ENCODE measurements at places on chromosomes 3 and 15.

DNA sequence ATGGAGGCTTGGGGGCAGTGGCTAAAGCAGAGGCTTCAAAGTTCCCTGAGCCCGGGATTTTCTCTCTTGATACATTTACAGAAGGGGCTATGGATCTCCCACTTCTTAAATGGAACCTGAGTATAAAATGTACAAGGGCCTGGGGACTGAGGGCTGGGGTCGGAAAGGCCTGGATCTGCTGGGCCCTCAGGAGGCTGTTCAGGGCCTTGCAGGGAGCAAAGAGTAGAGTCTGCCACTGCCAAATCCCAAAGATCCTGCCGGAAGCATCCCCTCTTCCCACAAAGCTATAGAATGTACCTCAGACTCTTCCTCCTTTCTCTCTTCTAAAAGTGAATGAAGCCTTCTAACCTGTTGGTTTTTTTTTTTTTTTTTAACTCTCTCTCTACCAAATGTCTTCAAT lies 59.8 kb upstream of the ARHGEF3 start:
- DNase-seq, result no peak

GRCh38 chr3:108862865-108863798 lies 40.5 kb downstream of the TRAT1 start:
- no peak for DNase-seq

DNA sequence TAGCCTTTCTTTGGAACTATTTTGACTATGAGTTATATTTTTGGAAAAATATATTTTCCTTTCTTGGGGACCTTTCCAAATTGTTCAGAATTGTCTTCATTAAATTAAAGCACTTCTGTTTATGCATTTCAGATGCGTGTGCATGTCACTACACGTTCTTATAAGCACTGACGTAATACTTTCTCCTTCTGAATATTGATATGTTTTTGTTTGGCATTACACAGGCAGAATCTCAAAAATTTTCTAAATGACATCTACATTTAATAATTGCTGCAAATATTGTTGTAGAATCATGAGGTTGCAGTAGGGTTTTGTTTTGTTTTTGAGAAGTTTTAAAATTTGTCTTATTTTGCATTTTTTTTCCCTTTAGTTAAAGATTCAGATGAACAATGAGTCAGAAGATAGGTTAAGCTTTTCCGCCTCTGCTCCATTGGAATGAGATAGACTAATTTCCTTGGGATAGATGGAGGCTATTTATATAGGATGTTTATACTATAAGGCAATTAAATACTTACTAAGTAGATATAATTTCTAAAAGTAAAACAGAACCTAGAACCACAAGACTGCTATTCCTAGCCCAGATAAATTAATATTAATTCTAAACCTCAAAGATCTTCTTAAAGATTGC lies 110.8 kb downstream of the MBNL1 start:
- DNase-seq, result no peak

- DNase-seq, result no peak
These were observed 11.1 kb downstream of the PPM1M start for GRCh38 chr3:52256622-52257021.

- DNase-seq, result no peak
These were observed 144.9 kb downstream of the MEGF11 start for GRCh38 chr15:66108483-66109265.

DNA sequence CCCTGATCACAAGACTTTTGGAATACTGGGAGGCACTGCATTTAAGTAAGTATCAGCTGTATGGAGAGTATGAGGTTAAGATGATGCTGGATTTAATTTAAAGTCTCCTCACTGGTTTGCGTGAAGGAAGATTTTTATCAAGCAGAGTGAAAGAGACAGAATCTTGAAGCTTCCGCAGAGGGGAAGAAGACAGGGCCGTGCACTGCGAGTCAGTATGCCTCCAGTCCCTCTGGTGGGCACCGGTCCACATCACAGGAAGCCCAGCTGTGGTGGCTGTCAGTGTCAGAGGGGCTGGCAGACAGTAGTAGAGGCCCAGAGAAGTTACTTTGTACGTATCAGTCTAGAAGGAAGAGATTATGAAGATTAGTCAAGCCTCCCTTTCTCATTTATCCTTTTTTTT lies 379.0 kb upstream of the TPRG1 start:
- DNase-seq, result no peak

DNA sequence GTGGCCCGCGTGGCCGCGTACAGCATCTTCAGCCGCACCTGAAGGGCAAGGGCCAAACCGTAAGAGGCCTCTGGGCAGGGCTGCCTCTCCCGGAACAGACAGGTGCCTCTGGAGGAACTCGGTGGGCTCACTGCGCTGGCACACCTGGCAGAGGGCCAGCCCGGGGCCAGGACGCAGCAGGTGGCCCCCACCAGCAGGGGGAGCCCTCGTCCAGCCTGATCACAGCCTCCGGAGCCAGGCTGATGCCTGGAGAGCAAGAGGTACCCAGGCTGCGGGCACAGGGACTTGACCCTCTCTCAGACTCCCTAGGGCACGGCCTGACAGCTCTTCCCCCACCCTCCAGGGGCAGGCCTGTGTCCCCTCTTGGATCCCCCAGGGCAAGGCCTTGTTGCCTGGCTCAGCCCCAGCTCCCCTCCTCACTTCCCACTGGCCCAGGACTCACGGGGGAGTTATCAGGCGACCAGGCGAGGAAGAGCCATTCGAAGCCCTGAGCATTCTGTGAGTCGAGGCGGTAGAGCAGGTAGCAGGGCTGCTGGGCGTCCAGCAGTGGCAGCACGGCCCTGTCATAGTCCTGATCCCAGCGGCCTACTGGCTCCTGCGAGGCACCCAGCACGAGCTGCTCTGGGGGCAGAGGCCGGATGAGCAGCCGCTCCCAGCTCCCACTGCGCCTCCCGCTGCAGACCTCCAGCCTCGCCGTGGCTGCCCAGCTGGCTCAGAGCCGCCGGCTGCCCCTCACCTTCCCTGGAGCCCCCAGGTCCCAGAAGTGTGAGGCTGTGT lies 6.2 kb upstream of the TLR9 start:
- no peak for DNase-seq

DNA sequence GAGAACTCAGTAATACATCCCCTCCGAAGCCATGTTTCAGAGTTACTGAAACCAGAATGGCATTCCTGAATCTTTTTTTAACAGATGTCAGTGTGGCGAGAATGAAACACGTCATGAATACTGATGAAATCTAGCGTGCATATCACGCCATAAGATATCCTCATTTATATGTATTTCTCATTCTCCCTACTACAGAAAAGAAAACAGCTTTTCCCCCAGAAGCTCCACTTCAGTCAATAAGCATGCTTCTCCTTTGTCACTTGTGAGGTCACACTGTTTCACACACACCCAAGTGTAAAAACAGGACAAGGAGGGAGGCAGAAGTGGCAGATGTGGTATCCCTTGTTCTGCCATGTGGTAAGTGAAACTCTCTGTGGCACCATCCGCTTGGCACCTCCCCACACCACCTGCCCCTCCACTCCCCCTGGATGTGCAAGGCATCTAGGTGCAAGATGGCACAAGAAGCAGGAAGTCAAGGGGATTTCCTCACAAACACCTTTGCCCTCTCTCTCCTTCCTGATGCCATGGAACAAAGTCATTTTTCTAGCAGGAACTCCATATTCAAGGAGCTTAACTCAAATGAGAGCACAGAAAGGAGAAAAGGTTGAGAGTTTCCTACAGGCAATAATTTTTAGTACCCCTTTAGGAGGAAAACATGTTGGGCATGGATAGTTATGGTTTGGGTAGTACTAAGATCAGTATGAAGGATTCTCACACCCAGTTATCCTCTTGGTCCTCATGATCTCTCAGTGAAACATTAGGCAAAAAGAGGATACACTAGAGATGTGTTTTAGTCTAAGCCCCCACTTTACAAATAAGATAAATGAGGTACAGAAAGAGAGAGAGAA lies 47.5 kb upstream of the FRMD4B start:
- no peak for DNase-seq

DNA sequence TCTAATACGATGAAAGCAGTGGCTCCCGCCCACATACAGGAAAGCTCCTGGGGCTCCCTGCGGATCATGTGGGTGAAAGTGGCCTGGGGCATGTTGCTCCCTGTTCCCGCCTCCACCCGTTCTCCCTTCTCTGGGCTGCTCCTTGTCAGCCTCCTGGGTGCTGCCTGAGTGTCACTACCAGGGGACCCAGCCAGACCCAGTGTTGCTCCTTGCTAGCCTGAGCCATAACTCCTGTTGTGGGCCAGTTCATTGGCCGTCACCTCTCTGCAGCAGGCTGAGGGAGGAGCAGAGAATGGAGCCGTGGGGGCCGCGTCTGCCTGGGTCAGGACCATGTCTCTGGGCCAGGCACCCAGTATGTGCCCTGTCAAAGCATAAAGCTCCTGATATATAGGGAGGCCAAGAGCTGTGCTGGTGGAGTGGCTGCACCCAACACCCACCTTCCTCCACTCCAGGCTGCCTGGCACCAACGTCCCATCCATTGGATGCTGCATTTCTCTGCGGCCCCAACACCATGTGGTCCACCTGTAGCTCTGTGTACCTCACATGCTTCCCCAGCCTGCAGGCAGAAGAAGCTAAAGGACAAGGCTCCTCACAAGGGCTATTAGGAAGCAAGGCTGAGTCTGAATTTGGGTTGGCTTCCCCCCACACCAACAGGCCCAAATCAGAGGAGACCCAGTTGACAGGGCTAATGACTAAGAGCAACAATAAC lies 40.5 kb downstream of the KLF13 start:
- no peak for DNase-seq

GRCh38 chr15:54675241-54675640 lies 521.5 kb downstream of the RSL24D1 start:
- DNase-seq, result no peak

GRCh38 chr3:45462522-45463265 lies 74.3 kb downstream of the LARS2 start:
- DNase-seq, result no peak

DNA sequence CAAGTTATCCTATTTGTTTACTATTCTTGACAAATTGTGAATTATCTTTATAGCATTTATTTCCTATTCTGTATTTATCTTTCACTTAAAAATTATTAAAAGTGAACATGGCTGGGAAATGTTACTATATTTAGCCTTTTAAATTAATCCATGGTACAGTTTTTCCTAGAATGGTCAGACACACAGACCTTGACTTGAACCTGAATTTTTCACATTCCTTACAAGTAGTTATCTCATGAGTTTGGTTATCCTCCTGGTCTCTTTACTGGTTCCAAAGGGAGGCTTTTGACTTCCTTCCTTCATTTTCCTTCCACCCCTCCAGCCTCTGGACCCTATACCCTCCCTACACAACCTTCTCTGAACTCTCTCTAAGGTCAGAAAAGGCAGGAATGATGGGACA lies 280.6 kb downstream of the SATB1 start:
- no peak for DNase-seq

- DNase-seq, result peak; percentile 92
These were observed 194.3 kb downstream of the BCHE start for GRCh38 chr3:165642761-165643420.

- no peak for DNase-seq
These were observed 33.0 kb downstream of the CHDH start for GRCh38 chr3:53813229-53813628.

- no peak for DNase-seq
These were observed 49.6 kb downstream of the PCSK6 start for GRCh38 chr15:101439920-101440319.

DNA sequence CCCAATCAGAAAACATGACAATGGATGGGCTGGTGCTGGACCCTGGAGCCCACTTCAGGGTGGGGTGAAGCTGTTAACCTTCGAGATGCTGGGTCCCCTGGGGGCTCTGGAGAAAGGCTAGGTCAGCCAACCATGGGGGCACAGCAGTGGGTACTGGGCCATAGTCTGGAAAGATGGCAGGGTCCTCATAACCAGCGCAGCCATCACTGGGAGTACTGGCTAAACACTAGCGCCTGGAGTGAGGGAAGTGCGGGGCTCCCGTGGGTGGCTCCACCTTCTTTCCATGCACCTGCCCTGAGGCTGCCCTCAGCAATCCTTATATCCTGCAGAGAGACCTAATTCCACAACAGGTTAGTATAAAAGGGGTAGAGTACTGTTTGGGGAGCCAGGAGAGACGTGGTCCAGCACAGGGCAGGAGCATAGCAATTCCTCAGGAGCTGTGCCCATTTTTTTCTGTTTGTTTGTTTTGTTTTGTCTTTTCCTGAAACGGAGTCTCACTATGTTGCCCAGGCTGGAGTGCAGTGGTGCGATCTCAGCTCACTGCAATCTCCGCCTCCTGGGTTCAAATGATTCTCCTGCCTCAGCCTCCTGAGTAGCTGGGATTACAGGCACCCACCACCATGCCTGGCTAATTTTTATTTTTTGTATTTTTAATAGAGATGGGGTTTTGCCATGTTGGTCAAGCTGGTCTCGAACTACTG lies 122.6 kb upstream of the MEF2A start:
- no peak for DNase-seq

- no peak for DNase-seq
These were observed 3.4 kb downstream of the ZBTB47 start for GRCh38 chr3:42656680-42657610.

DNA sequence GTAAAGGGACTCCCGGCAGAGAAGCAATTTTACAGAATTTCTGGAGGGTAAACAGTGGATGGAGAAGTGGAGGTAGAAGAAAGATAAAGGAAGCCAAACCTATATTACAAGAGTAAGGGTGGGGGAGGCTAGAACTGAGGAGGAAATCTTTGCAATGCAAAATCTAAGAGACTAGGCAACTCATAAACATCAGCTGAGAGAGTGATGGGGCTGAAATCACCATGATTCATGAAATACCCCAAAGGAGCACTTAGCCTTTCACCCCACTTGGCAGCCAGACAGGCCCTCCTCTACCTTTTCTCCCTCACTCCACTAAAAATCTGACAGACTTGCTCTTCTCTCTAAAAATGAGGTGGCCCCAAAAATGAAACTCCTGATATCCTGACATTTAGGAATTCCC lies 19.5 kb upstream of the ZBTB38 start:
- no peak for DNase-seq

- no peak for DNase-seq
These were observed 504.7 kb upstream of the NR2F2 start for GRCh38 chr15:95825671-95826411.

DNA sequence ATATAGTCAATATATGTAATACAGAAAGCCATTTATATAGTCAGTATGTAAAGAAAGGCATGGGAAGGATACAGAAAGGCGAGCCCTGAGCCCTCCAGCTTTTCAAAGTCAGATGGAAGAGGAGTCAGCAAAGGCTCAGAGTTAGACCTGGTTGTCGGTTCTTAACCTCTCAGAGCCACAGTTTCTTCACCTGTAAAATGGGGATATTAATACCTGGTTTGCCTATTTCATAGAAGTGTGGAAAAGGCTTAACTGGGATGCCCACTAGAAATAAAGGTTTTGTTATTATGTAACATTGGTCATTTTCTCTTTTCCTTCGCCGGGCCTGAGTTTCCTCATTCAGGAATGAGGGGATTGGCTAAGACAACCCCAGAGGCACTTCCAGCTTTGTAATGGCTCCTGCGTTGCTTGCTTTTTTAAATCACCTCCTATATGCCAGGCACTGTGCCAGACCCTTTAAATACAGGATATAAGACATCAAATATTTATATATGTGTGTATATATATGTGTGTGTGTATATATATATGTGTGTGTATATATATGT lies 2.4 kb downstream of the CRELD1 start:
- no peak for DNase-seq
